ENCODE measurements at places on chromosomes 3 and 15.

DNA sequence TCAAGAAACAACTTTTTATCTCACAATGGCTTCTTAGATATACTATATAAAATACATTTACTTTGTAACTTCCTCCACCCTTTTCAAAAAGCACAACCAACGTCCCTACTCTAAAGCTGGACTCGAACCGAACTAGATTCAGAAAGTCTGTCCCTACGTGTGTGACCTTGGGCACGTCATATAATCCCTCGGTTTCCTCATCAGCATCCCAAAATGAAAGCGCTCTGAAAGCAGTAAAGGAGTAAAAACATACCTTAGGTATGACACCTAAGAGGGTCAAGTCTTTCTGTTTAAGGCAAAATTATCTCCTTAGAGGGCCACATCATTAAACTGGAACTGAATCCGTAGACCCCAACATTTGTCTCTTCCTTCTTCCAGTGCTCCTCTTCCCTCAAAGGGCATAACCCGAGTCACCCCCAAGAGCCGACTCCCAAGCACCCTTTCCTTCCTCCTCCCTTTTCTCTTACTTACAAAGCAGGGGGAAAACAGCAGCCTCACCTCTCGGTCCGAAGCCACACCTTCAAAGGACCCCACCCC lies 663 bp downstream of the PDCD10 start:
- DNase-seq, result no peak

DNA sequence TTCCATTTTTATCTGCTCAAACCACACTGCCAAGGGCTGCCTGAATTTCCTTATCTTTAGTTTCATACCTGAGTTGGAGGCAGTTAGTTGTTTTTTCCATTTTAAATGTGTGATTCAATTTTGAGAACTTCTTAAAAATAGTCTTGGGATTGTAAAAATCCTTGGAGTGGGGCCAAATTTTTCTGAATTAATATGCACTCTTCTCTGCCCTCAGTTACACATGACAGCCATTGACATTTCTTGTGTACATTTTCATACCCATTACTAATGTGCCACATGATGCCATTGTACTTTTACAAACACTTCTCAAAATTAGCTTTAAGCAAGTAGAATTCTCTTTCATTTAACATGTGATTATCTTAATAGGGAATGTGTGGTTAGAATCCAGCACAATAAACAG lies 141.7 kb downstream of the C3orf38 start:
- no peak for DNase-seq

DNA sequence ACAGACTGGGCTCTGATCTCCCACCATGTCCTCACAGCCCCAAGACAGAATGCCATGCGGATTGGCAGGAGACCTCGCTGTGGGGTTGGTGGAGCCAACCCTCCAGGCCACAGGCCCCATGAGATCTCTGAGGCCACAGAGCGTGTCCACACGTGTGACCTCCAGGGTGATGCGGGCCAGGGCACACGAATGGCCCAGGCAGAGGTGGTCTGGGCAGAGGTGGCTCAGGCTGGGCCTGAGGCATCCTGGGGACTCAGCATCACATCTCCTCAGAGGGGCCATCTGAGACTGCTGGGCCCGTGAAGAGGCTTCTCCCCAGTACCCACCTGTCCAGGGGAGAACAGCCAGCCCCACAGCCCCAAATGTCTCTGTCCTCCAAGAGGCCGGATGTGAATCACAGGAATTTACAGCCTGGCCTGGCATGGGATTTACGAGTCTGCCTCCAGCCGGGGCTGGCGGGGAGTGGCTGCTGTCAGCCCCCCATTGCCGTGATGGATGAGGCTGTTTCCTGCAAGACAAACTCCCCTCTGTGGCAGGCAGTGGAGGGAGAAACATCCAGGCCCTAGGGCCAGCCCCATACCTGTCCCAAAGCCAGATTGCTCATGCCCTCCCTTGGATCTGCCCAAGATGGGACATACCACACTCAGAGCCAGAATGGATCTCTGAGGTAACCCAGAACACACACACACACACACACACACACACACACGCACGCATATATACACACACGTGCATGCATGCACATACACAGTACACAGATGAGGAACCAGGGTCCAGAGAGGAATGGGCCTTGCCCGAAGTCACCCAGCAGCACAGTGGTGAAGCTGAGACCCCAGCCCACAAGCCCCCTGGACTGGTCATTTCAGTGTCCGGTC lies 208.3 kb downstream of the TBC1D2B start:
- no peak for DNase-seq

GRCh38 chr3:14564741-14565140 lies 24.6 kb upstream of the GRIP2 start:
- no peak for DNase-seq

DNA sequence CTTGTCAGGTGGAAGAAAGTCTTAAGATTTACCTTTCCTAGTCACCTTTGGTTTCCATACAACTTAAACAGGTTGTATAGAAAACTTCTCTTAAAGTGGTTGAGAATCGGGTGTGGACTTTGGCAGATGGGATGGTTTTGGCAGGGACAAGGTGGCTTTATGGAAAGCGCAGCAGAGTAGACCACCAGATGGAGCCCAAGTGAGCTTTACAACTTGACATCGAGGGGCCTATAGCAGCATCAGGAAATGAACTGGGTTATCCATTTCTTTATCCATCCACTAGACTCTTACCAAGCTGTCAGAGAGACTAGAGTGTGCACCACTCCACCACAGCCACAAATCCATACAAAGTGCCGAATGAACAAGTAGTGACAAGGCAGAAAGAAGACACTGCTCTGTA lies 85.3 kb upstream of the MBNL1 start:
- DNase-seq, result peak; percentile 72

- peak; percentile 26 for DNase-seq
These were observed 3.8 kb upstream of the ACAD9 start for GRCh38 chr3:128875556-128876120.

GRCh38 chr3:149470381-149470780 lies 4.1 kb upstream of the TM4SF4 start:
- DNase-seq, result no peak

GRCh38 chr3:50474717-50475116 lies 28.7 kb downstream of the CACNA2D2 start:
- DNase-seq, result no peak

- no peak for DNase-seq
These were observed 375.1 kb upstream of the ROBO2 start for GRCh38 chr3:76664816-76665215.

DNA sequence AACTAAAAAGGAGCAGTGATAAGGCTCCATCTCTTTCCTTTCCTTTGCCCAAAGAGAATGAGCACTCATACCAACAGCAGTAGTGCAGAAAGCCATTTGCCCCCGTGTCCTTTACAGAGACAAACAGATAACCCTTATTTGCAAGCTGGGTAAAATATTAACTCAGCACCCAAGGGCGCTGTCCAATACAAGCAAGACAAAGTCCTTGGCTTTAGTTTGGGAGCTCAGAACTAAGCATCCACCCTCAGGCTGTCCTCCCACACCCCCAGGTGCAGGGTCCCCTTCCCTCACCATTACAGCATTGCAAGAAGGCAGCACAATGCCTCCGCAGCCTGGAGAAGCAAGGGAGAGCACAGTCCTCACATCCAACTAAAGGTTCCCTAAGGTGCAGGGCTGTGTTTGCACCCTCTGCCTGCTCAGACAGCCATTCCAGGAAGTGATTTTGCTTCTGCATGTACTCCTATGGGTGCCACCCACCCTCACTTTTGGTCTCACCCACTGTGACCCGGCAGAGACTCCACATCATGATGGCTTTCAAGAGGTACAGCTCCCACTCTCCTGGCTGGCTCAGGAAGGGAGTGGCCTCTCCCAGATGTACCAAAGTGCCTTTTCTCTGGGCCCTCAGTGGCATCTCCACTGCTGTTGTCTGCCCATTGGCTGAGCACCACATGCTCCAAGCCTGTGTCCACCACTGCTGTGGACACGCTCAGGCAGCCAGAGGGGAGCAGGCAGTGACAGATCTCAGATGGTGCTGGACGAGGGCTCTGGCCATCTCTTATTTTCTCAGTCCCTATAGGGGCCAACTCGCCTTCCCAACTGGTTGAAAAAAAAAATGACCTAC lies 34.1 kb upstream of the HES1 start:
- no peak for DNase-seq

DNA sequence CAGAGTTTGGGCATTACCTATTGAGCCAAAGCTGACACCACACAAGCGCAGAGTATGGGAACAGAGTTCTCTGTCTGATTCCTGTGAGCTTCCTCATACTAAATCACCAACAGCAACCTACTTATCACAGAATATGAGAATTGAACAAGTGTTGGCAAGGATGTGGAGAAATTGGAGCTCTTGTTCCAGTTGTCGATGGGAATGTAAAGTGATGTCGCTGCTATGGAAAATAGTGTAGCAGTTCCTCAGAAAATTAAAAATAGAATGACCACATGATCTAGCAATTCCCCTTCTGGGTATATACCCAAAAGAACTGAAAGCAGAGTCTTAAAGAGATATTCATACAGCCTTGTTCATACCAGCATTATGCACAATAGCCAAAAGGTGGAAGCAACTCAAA lies 33.4 kb downstream of the CD86 start:
- DNase-seq, result no peak

DNA sequence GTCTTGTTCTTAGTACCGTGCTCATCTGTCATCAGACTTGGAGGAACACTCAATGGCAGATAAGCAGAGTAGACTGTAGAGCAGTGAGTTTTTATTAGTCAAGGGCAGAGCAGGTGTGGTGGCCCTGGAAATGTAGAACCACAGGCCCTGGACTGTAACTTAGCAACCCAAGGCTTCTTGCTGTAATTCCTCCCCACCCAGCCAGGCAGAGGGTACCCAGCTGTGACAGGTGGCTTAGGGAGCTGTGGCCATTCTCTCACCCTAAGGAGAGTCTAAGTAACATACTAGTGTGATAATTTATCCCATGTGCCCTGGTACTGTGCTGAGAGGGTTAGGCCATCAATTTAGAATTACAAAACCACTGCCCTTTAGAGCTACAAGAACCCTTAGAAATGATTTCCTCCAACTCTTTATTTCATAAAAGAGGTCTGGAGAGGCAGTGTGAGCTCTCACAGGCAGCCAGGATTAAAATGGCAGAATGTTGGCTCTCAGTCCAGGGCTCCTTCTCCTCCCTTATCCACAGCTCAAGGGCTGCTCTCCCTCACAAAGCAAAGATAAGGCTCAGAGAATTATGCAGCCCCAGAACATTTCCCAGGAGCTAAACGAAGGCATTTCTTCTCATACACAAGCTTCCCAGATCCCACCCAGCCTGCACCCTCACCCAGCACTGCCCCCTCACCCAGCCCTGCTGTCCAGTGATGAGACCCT lies 3.0 kb downstream of the POMGNT2 start:
- DNase-seq, result no peak

- no peak for DNase-seq
These were observed 76.0 kb downstream of the P2RY1 start for GRCh38 chr3:152910966-152911365.
